ENCODE measurements at places on chromosomes 7 and 10. TPM values are rescaled to one million over a fixed set of nuclear protein-coding genes. Genes with fewer than 3 reads are reported as not detected.
A peak's percentile ranks its signal among the peaks of the same experiment; 100 is the strongest.

Gene PKD2L1
- not detected for total RNA-seq

Gene PLA2G12B
- total RNA-seq, result not detected

Gene OPN4
- total RNA-seq, result not detected

DNA sequence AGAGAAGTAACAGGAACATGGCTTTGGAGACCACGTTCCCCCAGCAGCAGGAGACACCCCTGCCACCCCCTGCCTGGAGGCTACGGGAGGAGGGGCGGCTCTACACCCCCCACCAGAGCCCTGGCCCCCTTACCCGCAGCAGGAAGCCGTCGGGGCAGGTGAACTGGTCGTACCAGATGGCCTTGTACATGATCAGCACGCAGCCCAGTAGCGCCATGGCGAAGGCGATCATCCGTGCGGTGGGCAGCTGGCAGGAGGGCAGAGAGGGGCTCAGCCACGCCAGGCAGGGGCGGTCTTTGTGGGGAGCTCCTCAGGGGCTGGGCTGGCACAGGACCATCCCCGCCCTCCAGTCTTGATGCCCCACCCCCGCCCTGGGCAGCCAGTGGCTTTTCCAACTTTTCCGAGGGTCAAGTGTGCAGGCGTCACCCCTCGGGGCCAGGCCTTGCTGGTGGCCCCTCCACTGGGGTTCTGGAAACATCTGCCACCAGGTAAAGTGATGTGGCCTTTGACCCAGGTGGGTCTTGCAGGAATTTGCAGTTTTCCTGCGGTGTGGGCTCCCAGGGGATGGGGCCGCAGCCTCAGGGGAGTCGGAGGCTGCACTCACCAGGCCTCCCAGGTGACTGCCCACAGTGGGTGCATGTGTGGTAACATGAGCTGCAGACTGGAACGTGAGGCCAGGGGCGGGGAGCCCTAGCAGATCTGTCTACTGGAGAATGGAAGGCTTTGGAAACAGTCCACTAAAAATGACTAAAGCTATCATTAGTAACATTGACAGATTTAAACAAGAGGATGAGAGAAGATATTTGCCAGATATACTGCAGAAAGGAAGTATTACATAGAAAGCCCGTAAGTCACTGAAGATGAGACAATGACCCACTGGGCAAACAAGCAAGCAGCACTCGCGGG, 9.7 kb downstream of the CALY start:
- peaks cover 14% of the 10 kb centered on the region for H3K27me3 ChIP-seq
- H3K4me1 ChIP-seq, result peaks cover 18% of the 10 kb centered on the region
- no peak for DNase-seq
- H3K4me3 ChIP-seq, result no peak overlapping the region
- H3K27ac ChIP-seq, result no peak overlapping the region

- H3K36me3 ChIP-seq, result no peaks in the 10 kb centered on the region
- H3K27me3 ChIP-seq, result no peaks in the 10 kb centered on the region
- no peak overlapping the region for H3K4me3 ChIP-seq
- H3K27ac ChIP-seq, result no peak overlapping the region
Observed at GRCh38 chr10:76010703-76011102, 579.3 kb downstream of the LRMDA start.

- DNase-seq, result no peak
- H3K4me1 ChIP-seq, result no peaks in the 10 kb centered on the region
- H3K4me3 ChIP-seq, result peak overlapping the region; percentile 44
- H3K27ac ChIP-seq, result peak overlapping the region; percentile 62
Observed at GRCh38 chr7:94654783-94655125, 1.2 kb downstream of the SGCE start.

GRCh38 chr7:101457001-101457750, 94.5 kb downstream of the COL26A1 start:
- no peak overlapping the region for H3K27ac ChIP-seq
- H3K36me3 ChIP-seq, result no peaks in the 10 kb centered on the region
- no peaks in the 10 kb centered on the region for H3K4me1 ChIP-seq
- DNase-seq, result no peak
- no peak overlapping the region for H3K4me3 ChIP-seq
- no peaks in the 10 kb centered on the region for H3K27me3 ChIP-seq

DNA sequence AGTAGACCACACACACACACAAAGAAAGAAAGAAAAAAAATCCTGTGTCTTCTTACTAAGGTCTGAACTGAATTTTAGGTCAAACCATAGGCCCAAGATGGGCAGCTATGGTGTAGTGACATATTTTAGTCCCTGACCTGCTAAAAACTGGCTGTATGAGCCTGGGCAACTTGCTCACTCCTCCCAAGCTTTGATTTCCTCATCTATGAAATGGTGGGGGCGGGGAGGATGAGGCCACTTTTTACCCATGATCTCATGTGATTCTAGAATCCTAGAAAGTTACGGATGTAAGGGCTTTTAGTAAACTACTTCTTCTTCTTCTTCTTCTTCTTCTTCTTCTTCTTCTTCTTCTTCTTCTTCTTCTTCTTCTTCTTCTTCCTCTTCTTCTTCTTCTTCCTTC, 6.1 kb upstream of the CCL24 start:
- no peaks in the 10 kb centered on the region for H3K27me3 ChIP-seq
- H3K36me3 ChIP-seq, result no peaks in the 10 kb centered on the region
- H3K4me1 ChIP-seq, result no peaks in the 10 kb centered on the region
- H3K4me3 ChIP-seq, result no peak overlapping the region
- H3K27ac ChIP-seq, result no peak overlapping the region

DNA sequence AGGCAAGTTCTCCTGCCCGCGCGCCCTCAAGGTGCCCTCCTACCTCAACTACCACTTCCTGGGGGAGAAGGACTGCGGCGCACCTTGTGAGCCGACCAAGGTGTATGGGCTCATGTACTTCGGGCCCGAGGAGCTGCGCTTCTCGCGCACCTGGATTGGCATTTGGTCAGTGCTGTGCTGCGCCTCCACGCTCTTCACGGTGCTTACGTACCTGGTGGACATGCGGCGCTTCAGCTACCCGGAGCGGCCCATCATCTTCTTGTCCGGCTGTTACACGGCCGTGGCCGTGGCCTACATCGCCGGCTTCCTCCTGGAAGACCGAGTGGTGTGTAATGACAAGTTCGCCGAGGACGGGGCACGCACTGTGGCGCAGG, 1.4 kb downstream of the FZD1 start:
- peaks cover 14% of the 10 kb centered on the region for H3K4me1 ChIP-seq
- peak overlapping the region; percentile 99 for H3K27ac ChIP-seq
- H3K36me3 ChIP-seq, result peaks cover 9% of the 10 kb centered on the region

GRCh38 chr10:5462841-5463293, 36.5 kb downstream of the CALML5 start:
- DNase-seq, result no peak
- no peaks in the 10 kb centered on the region for H3K27me3 ChIP-seq
- peaks cover 9% of the 10 kb centered on the region for H3K36me3 ChIP-seq

- no peak for DNase-seq
- no peak overlapping the region for H3K4me3 ChIP-seq
- H3K27ac ChIP-seq, result peak overlapping the region; percentile 2
- peaks cover 6% of the 10 kb centered on the region for H3K4me1 ChIP-seq
- no peaks in the 10 kb centered on the region for H3K27me3 ChIP-seq
Observed at GRCh38 chr7:116805100-116805544, 57.3 kb upstream of the CAPZA2 start.

- H3K36me3 ChIP-seq, result no peaks in the 10 kb centered on the region
- DNase-seq, result no peak
- H3K4me1 ChIP-seq, result peaks cover 5% of the 10 kb centered on the region
- H3K4me3 ChIP-seq, result no peak overlapping the region
- H3K27me3 ChIP-seq, result no peaks in the 10 kb centered on the region
Observed at GRCh38 chr7:88091988-88092675, 127.7 kb downstream of the SRI start.

- no peak overlapping the region for H3K4me3 ChIP-seq
- no peak for DNase-seq
- no peak overlapping the region for H3K27ac ChIP-seq
- H3K27me3 ChIP-seq, result no peaks in the 10 kb centered on the region
Observed at GRCh38 chr7:149228831-149229471, 10.5 kb upstream of the ZNF212 start.

DNA sequence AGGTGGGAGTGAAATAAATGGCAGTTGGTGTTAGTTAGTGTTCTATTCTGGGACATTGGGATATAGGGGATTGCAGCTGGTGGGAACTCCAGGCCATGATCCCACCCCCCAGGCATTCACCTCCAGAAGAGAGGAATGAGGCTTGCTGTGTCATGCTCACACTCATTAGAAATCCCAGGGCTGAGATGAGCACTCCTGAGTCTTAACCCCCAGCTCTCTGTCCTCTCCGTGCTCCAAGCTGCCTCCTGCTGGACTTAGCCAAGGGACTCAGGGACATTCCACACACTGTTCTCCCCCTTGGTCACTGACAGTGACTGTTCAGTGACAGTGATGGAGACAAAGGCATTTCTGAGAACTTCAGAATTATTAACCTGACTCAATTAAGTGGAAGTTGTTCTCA, 21.5 kb downstream of the CYP26A1 start:
- H3K27me3 ChIP-seq, result no peaks in the 10 kb centered on the region
- no peak overlapping the region for H3K4me3 ChIP-seq
- no peak for DNase-seq
- H3K36me3 ChIP-seq, result no peaks in the 10 kb centered on the region
- H3K4me1 ChIP-seq, result no peaks in the 10 kb centered on the region
- no peak overlapping the region for H3K27ac ChIP-seq

DNA sequence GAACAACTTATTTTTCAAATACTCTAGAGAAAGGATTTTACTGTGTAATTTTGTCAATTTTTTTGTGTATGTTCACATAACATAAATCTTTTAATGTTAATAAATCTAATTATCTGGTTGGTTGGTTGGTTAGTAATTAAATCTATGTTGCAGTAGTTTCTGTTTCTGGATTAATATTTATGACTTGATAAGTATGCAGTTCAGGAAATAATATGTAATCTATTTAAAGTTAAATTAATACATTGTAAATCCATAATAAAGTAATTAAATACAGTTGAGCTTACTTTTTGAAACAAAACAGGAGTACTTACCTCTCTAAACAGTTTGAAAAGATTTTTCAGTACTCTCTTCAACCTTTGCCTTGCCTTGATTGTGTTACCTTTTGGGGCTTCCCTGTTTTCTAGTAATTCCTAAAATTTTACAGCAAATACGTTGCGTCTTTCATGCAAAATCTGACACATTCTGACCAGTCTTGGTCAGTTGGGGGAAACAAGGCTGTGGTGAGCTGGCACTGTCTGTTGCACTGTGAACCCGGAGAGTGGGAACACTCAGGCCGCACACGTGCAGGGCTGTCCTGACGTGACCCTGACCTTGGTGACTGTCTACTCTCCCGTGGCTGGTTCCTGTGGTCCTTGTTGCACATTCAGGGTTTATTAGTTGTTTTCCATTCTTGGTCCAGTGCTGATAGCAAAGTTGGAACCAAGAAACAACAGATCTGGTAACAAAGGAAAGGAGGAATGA, 45.6 kb upstream of the FGL2 start:
- H3K4me1 ChIP-seq, result peaks cover 19% of the 10 kb centered on the region
- no peaks in the 10 kb centered on the region for H3K36me3 ChIP-seq
- no peaks in the 10 kb centered on the region for H3K27me3 ChIP-seq
- no peak overlapping the region for H3K4me3 ChIP-seq
- peak; percentile 7 for DNase-seq

GRCh38 chr7:155506854-155507337, 39.5 kb downstream of the CNPY1 start:
- H3K4me3 ChIP-seq, result no peak overlapping the region
- no peak for DNase-seq
- peaks cover 52% of the 10 kb centered on the region for H3K27me3 ChIP-seq
- no peak overlapping the region for H3K27ac ChIP-seq
- H3K36me3 ChIP-seq, result no peaks in the 10 kb centered on the region
